ENCODE measurements at places on chromosomes 2 and 18.

- no peak for DNase-seq
These were observed 27.0 kb downstream of the FOSL2 start for GRCh38 chr2:28419443-28420270.

GRCh38 chr2:99694331-99694730 is 204.5 kb upstream of the REV1 start:
- no peak for DNase-seq

- no peak for DNase-seq
These were observed 158.4 kb upstream of the FHL2 start for GRCh38 chr2:105557021-105557920.

DNA sequence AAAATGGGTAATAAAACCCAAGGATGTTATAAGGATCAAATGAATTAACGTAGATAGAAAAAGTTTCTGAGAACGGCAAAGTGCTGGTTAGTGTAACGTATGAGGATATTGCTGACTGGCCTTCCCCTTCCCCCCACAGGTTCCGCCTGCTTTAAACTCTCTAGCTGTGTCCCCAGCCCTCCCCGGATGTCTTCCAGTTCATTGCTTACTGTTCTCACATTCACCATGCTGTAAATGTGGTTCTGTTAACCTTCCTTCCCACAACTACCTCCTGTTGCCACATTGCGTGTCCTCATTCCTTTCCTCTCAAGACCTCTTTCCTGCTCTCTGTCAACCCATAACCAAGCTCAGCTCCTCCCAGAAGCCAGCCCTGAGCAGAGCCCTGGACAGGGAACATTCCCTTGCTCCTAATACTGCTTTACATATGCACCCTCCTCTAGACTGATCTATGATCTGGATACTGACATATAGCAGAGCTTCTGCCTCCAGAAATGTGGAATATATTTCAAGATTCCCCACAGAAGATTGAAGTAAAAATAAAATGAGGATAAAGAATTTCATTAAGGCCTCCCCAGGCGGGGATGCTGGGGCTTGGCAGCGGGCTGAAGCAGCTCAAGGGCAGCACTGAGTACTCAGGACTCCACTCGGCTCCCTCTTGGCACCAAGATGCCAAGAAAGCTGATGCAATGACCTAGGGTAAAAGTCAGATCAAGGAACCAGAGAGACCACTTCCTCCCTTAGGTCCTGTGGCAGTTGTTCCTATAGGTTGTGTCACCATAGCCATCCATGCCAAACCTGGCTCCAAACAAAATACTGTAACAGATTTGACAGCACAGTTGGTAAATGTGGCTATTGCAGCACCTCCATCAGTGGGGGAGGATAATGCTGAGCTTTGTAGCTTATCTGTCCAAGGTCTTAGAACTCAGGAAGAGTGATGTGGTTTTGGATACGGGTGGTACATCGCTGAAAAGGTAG is 136.4 kb upstream of the PIK3C3 start:
- DNase-seq: no peak

GRCh38 chr2:50951437-50951836 is 80.5 kb downstream of the NRXN1 start:
- no peak for DNase-seq

GRCh38 chr2:158297606-158298005 is 158.9 kb downstream of the CCDC148 start:
- DNase-seq: no peak

GRCh38 chr18:33201509-33201926 is 239.0 kb downstream of the CCDC178 start:
- no peak for DNase-seq

DNA sequence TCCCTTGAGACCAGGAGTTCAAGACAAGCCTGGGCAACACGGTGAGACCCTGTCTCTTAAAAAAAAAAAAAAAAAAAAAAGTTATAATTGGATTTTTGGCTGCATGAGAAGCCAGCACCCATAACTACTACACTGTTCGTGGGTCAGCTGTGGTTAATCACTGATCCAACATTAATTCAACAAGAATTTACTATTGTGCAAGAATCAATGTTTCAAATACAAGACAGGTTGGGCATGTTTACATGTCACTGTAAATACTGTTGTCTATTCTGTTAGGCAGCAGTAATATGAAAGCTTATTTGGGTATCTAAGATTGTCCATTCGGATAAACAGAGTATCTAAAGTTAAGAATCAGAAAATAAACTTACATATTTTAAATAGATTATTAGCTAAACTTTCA is 62.3 kb downstream of the ESCO1 start:
- DNase-seq: no peak

- DNase-seq: no peak
These were observed 15.0 kb upstream of the MAT2A start for GRCh38 chr2:85523903-85524335.

DNA sequence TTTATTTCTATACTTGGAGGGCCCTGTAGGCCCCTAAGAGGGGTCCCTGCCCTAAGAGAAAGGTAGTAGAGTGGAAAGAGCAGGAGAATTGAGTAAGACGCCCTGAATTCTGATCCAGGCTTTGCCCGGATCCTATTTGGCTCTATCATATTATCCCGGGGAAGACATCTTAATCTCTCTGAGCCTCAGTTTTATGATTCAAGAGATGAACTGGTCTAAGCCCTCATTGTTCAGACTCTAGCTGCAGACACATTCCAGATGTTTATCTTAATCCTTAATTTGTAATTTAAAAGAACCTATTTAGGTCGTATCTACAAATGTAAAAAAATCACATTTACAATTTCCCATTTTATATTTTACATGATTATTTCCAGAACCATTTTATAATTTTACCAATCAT is 220.1 kb downstream of the AGPS start:
- DNase-seq: no peak

DNA sequence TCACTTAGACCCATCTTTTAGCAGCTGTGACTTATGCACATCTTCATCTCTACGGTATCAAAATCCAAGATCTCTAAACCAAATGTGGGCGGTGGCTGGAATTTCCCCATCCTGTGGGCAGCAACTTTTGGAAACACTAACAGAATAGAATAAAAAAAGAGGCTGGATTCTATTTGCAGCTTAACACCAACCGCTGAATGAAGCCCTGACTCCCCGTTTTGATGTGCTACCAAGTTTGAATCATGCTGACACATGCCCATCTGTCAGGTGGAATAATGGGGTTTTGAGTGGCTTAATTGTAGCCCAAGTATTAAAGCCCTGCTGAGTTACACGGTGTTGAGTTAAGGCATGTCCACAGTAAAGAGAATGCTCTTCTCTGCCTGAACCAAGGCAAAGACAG is 165.2 kb downstream of the MTCL1 start:
- DNase-seq: no peak

DNA sequence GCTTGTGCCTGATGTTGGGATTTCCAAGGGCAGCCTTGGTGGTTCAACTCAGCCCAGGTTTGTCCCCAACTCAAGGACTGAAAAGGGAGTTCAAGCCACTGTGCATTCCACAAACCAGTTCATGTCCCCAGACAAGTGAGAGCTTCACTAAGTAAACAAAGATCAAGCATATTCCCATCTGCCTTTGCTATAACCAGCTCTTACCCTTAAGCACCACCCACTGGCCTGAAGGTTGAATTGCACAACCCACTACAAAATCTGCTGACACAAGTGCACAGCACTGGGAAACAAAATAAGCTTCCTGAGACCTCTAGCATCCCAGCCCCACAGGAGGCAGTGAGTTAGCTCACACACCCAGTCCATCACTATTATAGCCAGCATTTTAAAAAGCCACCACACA is 516.7 kb downstream of the NR4A2 start:
- no peak for DNase-seq

Measured in AG04450 (cell line).